ENCODE measurements at places on chromosomes 2 and 18. TPM values are rescaled to one million over a fixed set of nuclear protein-coding genes. Genes with fewer than 3 reads are reported as not detected.

Gene KCNG3
- total RNA-seq, result 0.25 TPM

Gene DLX1
- total RNA-seq, result 1.4 TPM

Gene L3MBTL4
- 11.9 TPM for total RNA-seq

Gene NMUR1
- total RNA-seq, result not detected

Gene SERPINB5
- total RNA-seq, result 298 TPM

Gene GKN2
- not detected for total RNA-seq

GRCh38 chr2:162073888-162074631 lies at the start of gene DPP4:
Gene DPP4 (minus strand): TSS chr2:162074215. CDS start chr2:162073981, 234 bp downstream.
- DNase-seq, result no peak

DNA sequence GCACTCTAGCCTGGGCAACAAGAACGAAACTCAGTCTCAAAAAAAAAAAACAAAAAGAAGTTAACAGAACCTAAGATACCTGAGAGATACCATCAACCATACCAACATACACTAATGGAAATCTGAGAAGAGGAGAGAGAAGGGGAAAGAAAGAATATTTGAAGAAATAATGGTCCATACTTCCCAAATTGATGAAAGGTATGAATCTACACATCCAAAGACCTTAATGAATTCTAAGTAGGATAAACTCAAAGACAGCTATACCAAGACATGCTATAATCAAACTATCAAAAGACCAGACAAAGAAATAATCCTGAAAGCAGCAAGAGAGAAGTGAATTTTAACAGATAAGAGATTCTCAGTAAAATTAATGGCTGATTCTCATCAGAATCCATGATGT lies 109.6 kb downstream of the TRABD2A start:
- DNase-seq, result no peak

DNA sequence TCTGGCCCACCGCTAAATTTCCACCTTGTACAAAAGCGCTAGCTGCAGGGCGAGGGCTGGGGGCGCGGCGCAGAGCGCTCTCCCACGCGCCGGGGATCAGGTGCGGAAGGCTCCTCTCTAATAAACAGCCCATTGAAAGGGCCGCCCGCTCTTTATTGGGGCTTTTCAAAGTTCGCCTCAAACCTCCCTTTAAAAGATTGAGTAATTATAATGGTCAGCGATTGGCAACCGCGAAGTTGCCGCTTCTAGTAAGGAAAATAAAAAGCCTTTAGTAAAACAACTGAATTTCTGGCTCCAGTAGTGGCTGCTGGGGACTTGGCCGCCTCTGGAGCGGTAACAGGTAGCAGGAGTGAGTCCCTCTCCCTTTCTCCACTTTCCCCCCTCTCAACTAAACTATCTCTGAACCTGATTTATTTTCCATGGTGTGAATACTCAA lies 755 bp downstream of the NEUROD1 start:
- no peak for DNase-seq

GRCh38 chr2:10217489-10218435 lies 84.9 kb upstream of the HPCAL1 start:
- no peak for DNase-seq

GRCh38 chr18:62370366-62370765 lies 45.3 kb downstream of the TNFRSF11A start:
- DNase-seq, result no peak

DNA sequence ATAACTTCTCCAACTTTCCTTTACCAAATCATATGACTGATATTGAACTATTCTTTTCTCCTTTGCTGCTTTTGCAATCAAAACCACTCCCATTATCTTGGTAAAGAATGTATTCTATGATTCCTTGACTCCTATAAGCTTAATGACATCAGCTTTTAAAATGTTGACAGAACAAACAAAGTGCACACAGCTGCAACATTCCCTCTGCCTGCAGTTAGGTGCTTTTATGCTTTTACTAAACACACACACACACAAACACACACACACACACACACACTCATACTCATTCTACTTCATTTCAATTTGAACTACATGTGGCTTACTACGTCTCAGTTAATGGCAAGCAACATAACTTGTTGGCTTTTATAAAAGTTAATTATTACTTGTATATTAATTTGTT lies 946.6 kb downstream of the DPP10 start:
- no peak for DNase-seq

Data from lower leg skin (tissue), 4 donors.